ENCODE measurements at places on chromosomes 13 and 19.

DNA sequence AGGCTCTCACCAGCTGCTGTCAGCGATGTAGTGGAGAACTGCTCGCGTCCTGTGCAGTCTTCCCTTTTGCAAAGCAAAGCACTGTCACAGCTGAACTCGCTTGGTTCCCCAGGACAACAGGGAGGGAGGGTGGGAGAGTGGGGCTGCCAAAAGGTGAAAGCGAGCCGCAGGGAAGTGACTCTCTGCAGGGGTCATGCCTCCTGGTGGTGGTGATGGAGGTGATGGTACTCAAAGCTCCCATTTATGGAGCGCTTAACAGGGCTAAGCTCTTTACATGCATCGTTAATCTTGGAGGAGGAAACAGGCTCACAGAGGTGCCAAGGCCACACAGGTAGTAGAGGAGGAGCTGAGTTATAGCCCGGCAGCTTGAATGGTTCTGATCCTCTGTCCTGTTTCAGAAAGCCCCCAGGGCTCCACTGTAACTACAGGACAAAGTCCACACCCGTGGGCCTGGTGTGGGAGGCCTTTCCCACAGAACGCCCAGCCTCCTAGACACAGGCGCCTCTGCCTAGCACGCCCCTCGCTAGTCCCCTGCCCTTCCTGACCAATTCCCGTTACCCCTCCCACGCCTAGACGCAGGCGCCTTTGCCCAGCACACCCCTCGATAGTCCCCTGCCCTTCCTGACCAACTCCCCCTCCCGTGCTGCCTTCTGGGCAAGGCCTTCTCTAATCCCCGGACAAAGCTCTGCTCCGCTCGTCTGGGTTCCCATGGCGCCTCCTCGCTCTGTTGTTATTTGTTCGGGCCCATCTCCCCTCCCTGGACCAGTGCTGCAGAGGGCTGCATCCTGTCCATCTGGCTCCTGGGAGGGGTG lies 10.7 kb downstream of the PPP1R37 start:
- no peak for DNase-seq
- H3K36me3 ChIP-seq, result peaks cover 15% of the 10 kb centered on the region
- no peak overlapping the region for H3K4me3 ChIP-seq
- no peak overlapping the region for H3K27ac ChIP-seq
- H3K27me3 ChIP-seq, result no peaks in the 10 kb centered on the region

- no peaks in the 10 kb centered on the region for H3K27me3 ChIP-seq
- H3K4me3 ChIP-seq, result no peak overlapping the region
- H3K36me3 ChIP-seq, result no peaks in the 10 kb centered on the region
- no peak for DNase-seq
These were observed 1556.8 kb upstream of the MIR17HG start for GRCh38 chr13:89790696-89791095.

DNA sequence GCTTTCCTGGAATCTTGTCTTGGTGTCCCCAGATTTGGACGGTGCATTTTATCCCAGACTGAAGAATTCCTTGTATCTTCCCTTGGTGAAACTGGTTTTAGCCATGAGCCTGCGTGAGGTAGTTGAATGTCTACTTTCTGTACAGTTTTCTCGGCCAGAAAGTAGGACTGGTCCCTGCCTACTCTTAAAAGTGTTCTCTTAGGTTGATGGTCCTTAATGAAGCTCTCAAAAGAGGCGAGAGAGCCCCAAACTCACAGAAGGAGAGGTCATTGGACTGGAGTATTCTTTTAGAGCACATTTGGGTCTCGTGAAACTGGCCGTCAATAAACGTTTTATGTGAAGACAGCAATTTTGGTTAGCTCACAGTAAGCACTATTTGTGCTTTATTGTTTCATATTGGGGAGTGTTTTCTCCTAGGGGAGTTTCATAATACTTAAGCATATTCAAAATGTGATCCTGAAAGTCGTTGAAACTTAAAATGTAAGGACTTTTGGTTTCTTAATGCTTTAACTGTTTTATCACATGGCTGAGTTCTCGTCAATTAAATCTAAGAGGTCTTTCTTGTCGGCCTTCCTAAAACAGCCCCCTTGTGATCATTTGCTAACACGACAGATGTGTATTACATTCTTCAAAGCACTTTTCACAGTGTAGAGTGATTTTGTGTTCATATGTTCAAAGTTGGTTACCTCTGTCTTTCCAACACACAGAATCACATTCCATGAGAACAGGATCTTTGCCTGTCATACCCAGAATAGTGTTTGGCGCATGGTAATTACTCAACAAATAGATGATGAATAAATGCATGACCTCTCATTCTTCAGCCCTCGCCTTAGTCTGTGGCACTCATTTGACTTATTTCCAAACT lies 889 bp downstream of the GTF2F2 start:
- H3K4me1 ChIP-seq, result no peaks in the 10 kb centered on the region
- H3K4me3 ChIP-seq, result peak overlapping the region; percentile 89

DNA sequence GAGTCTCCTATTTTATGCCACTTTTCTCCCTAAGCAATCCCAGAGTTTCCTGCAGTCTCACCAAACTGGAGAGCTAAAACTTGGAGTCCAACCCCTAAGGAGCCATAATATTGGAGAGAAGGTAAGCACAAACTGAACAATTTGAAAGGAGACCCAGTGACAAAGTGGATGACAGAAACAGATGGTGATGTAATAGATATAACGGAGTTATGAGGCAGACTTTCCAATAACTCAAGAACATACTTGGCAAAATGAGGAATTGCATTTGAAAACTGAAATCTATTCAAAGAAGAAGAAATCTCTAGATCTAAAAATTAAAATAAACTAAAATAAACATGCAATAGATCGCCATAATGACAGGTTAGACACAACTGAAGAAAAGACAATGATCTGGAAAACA lies 200.9 kb upstream of the MIR17HG start:
- no peaks in the 10 kb centered on the region for H3K36me3 ChIP-seq
- H3K4me3 ChIP-seq, result no peak overlapping the region
- DNase-seq, result no peak
- H3K4me1 ChIP-seq, result no peaks in the 10 kb centered on the region
- H3K27me3 ChIP-seq, result no peaks in the 10 kb centered on the region
- H3K27ac ChIP-seq, result no peak overlapping the region

DNA sequence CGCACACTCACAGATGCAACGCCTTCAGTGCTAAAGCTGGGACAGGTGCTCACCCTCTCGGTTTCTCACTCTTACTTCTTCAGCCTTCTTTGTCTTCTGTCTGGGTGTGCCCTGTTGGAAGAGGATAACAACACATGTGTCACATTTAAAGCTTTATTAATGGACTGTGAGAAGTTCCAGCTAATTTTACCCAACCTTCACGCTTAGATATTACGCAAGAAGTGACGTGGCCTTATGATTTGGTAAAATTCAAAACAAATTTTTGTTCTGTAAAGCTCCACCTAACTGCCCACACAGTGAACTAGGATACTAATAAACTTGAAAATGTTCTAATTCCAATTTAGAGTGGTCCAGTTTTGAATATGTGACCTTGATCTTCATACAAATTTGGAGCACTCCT lies 66.7 kb upstream of the LRCH1 start:
- no peaks in the 10 kb centered on the region for H3K36me3 ChIP-seq
- no peak for DNase-seq
- H3K4me3 ChIP-seq, result no peak overlapping the region
- H3K27ac ChIP-seq, result no peak overlapping the region
- H3K4me1 ChIP-seq, result peaks cover 4% of the 10 kb centered on the region

DNA sequence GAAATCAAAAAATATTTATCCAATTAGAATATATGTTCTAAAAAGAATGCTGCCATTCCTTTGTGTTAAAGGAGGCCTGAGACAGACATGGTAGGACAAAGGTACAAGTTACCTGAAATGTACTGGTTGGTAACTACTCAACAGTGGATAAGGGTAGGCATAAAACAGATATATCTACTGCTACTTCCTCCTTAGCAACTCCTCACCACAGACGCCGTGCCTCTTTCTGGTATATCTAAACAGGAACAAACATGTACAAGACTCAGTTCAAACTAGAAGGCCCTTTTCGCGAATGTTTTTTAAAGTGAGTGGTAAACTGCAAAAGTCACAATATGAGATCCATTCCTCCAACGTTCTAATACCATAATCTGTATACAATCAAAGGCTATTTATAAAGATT lies 86.9 kb downstream of the TBC1D4 start:
- no peaks in the 10 kb centered on the region for H3K27me3 ChIP-seq
- H3K36me3 ChIP-seq, result no peaks in the 10 kb centered on the region
- DNase-seq, result no peak
- H3K4me3 ChIP-seq, result no peak overlapping the region

GRCh38 chr13:44053208-44053607 lies 173.5 kb downstream of the LACC1 start:
- H3K27ac ChIP-seq, result no peak overlapping the region
- H3K4me1 ChIP-seq, result no peaks in the 10 kb centered on the region
- H3K36me3 ChIP-seq, result no peaks in the 10 kb centered on the region
- no peak for DNase-seq
- H3K4me3 ChIP-seq, result no peak overlapping the region

DNA sequence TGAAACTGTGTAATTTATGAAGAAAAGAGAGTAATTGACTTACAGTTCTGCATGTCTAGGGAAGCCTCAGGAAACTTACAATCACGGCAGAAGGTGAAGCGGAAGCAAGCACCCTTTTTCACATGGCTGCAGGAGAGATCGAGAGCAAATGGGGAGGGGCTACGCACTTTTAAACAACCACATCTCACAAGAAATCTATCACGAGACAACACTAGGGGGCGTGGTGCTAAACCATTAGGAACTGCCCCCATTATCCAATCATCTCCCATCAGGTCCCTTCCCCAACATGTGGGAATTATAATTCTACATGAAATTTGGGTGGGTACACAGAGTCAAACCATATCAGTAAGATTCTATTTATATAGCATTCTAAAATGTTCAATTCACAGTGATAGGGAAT lies 114.8 kb upstream of the TRPC4 start:
- no peaks in the 10 kb centered on the region for H3K36me3 ChIP-seq
- H3K4me3 ChIP-seq, result no peak overlapping the region
- no peaks in the 10 kb centered on the region for H3K27me3 ChIP-seq

- peaks cover 22% of the 10 kb centered on the region for H3K4me1 ChIP-seq
- no peaks in the 10 kb centered on the region for H3K36me3 ChIP-seq
- H3K27ac ChIP-seq, result no peak overlapping the region
These were observed 81.7 kb downstream of the TNFRSF19 start for GRCh38 chr13:23651887-23652286.

DNA sequence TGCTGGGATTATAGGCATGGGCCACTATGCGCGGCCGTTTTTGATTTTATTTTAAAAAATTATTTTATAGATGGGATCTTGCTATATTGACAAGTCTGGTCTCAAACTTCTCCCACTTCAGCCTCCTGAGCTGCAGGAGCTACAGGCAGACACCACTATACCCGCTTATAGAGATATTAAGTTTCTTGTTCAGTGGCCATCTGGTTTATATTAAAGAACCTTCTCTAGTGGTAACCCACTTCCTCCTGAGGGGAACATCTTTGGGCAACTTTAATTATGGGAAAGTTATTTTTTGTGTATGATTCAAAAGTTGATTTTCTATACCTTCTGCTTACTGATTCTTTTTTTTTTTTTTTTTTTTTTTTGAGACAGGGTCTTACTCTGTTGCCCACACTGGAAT lies 172.7 kb downstream of the KLF5 start:
- H3K4me1 ChIP-seq, result no peaks in the 10 kb centered on the region
- no peak for DNase-seq
- H3K27me3 ChIP-seq, result no peaks in the 10 kb centered on the region
- no peak overlapping the region for H3K4me3 ChIP-seq
- H3K36me3 ChIP-seq, result no peaks in the 10 kb centered on the region

GRCh38 chr19:2653710-2654707 lies 48.5 kb downstream of the GNG7 start:
- H3K4me3 ChIP-seq, result no peak overlapping the region
- H3K27ac ChIP-seq, result no peak overlapping the region
- peaks cover 18% of the 10 kb centered on the region for H3K4me1 ChIP-seq
- H3K27me3 ChIP-seq, result no peaks in the 10 kb centered on the region

DNA sequence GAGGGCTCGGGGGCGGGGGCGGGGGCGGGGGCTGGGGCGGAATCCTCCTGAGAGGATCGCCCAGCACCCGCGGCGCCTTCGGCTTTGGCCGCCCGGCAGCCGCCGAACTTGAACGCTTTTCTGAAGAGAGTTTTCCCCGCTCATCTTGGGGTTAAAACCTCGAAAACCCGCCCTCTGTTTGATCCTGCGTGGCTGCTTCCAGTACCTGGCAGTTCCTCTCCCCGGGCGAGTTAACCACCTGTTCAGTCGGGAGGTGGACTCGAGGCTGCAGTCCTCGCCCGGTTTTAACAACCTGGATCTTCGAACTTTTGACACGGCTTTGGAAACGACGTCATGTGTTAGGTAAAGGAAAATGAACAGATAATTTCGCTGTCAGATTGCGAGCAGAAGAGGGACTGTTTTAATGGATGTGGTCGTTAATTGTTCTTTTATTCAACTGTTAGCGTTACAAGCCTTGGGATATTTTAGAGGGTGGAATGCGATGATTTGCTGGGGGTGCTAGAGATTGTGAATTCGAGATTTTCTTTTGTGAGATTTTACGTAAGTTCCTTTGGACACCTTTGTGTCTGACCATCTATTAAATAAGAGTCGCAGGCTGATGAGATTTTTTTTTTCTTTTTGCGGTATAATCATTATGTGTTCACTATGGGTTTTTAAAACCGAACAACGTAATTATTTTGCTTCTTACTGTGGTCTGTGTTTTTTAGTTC lies 1.0 kb downstream of the FNDC3A start:
- H3K4me1 ChIP-seq, result peaks cover 7% of the 10 kb centered on the region
- H3K27me3 ChIP-seq, result no peaks in the 10 kb centered on the region
- H3K4me3 ChIP-seq, result peak overlapping the region; percentile 80
- no peaks in the 10 kb centered on the region for H3K36me3 ChIP-seq
- peak overlapping the region; percentile 83 for H3K27ac ChIP-seq

DNA sequence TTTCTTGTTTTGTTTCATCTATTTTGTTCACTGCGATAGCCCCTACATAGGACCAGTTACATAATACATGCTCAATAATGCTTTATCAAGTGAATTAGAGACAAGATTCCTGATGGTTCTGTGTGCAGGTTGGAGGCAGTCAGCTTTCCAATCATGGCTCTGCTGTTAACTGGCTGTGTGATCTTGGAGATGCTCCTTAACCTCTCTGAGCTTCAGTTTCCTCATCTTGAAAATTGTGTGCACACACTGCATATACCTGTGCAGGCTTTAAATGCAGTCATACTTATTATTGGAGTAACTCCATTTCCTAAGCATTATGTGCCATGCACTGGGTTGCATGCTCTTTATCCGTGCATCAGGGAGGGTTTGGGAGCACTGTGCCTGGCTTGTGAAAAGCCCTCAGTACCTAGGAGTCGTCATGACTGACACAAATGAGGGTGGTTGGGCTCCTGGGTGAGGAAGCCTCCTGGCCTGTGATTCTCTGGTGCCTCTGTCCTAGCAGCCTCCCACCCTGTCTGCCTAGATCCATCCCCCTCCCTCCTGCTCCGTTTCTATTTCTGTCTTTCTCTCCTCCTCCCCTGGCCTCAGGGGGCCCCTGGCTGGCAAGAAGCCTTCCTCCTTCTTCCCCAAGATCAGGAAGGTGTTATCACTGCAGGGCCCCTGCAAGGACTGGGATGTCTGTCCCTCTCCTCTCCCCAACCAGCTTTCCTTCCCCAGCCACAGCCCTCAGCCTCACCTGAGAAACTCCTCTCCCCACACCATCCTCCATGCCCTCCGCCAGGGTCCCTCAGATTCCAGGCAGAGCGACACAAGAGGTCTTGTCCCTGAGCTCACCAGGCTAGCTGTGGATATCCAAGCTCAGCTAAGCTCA lies 8.7 kb downstream of the IFNL1 start:
- no peak overlapping the region for H3K4me3 ChIP-seq
- no peaks in the 10 kb centered on the region for H3K4me1 ChIP-seq
- no peak for DNase-seq
- H3K27me3 ChIP-seq, result no peaks in the 10 kb centered on the region
- no peaks in the 10 kb centered on the region for H3K36me3 ChIP-seq

GRCh38 chr13:46968450-46968849 lies 71.6 kb upstream of the HTR2A start:
- DNase-seq, result no peak
- no peak overlapping the region for H3K27ac ChIP-seq
- no peak overlapping the region for H3K4me3 ChIP-seq
- no peaks in the 10 kb centered on the region for H3K4me1 ChIP-seq
- no peaks in the 10 kb centered on the region for H3K36me3 ChIP-seq
- no peaks in the 10 kb centered on the region for H3K27me3 ChIP-seq
